ENCODE measurements at places on chromosomes 7 and 10.

- no peak for DNase-seq
Measured at GRCh38 chr10:126842836-126843235, 62.4 kb upstream of the DOCK1 start.

DNA sequence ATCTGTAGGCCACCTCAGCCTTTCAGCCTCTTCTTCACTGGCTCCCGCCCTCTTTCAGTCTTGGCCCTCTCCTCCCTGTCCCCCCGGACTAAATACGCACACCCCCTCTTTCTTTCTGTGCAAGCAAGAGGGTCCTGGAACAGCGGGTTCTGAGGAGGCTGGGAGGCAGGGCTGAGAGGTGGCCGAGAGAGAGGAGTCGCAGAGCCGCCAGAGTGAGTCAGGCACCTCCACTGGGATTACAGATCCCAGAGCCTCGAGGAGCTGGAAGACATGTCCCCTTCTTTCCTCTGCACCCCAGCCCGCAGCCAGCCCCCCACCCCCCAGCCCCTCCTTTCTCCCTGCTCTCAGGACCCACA lies 182 bp downstream of the CCDC136 start:
- DNase-seq: no peak

DNA sequence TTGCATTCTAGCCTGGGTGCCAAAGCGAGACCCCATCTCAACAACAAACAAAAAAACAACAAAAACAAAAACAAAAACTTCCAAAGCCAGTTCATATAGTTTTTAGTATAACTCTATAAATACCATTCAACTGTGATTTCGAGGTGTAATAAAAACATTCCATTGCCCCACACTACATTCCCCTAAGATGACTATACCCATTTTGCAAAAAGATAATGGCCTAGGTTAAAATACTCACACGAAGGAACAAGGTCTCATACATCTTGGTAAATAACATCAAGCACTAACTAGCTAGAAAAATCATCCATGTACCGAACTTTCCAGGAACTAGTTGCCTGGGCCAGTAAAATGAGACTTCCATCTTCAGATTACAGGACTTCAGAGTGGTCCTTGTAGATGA lies 55.4 kb downstream of the GLI3 start:
- DNase-seq: no peak

DNA sequence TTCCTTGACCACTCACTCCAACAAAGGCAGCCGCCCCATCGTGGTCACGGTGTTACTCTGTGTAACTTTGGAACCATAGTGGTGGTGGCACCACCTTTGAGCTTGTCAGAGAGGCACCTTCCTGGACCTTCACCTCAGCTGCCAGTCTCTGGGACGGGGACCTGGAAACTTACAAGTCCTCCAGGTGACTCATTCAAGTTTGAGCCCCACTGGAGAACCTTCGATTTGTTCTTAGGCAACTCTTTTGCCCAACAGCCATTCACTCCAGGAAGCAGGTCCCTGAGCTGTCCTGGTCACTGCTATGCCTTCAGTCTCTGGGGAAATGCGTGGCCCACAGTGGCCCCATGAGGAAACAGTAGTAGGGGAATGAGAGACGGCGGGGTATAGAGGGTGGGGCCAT lies 17.2 kb downstream of the STX1A start:
- no peak for DNase-seq

GRCh38 chr10:15482156-15482555 lies 111.1 kb upstream of the FAM171A1 start:
- no peak for DNase-seq

DNA sequence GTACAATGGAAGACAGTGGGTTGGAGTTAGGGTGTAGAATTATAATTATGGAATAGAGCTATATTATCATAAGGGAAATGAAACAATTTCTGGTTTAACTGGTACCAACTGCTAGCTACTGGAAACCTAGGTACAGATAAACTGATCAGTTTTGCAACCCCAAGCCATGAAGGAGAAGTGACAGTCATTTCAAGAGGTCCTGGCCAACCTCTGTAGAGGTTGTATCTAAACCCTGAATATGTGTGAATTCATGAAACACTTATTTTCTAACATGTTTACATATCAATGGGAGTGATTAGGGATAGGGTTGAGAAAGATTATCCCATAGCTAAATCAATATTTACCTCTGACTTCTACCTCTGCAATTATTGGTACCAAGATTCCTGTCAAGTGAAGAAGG lies 29.9 kb upstream of the CC2D2B start:
- DNase-seq: no peak

GRCh38 chr10:64636461-64636860 lies 1115.3 kb downstream of the REEP3 start:
- DNase-seq: no peak

- DNase-seq: no peak
Measured at GRCh38 chr10:43852149-43852548, 203.5 kb upstream of the ZNF32 start.

DNA sequence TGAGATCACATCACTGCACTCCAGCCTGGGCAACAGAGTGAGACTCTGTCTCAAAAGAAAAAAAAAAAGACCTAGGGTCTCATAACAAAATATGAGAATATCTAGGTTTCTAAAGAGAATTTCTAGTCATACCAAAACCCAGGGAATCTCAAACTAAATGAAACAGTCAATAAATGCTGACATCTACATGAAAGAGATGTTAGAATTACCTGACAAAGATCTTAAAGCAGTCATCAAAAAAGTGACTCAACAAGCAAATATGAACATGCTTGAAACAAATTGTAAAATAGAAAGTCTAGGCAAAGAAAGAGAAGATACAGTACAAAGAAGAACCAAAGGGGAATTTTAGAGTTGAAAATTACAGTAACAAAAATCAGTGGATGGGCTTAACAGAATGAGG lies 26.9 kb upstream of the RET start:
- DNase-seq: no peak
